Activated T-cell treated with anti-CD3 and anti-CD28 coated beads for 4 hours (primary cell): ENCODE measurements at places on chromosomes 1 and 21.

GRCh38 chr1:59484096-59484495 is 187.2 kb downstream of the FGGY start:
- no peak for DNase-seq

DNA sequence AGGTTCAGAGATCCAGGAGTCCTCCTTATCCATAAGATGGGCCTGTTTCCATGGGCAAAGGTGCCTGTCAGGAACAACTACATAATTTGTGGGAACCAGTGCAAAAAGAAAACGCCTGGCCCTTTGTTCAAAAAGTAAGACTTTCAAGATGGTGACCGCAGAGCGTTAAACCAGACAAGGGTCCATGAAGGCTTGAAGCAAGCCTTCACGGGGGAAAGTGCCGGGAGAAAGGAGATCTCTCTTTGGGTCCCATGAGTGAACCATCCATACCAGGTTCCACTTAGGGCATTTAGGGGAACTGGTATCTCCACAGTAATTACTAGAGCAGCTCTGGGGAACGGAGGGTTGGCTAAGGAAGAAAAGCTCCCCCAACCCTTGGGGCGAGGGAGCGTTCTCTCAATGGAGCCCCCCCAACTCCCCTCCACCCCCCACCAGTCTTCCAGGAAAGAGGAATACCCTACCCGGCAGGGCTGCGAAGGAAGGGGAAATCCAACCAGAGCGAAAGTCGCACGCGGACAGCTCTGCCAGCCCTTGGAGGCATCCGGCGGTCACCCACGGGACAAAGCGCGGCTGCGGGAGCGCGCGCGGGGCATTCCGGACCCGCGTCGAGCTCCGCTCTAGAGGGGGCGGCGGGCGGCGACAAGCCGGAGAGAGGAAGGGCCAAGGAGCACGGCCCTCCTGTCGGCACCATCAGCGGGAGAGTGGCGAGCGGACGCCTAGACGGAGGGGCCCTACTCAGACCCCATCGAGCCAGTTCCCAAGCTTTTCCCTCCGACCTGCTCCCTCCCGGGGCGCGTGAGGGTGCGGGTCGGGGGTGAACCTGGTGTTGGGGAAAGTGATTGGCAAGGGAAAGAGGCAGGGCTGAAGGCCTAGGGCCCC is 687 bp upstream of the RASSF5 start:
- DNase-seq, result no peak

GRCh38 chr1:240304466-240304865 is 212.8 kb downstream of the FMN2 start:
- DNase-seq, result no peak

GRCh38 chr1:70979313-70979712 is 68.3 kb downstream of the PTGER3 start:
- DNase-seq, result no peak
